Aorta (tissue), 5 donors: ENCODE measurements at places on chromosomes 7 and 10. TPM values are rescaled to one million over a fixed set of nuclear protein-coding genes. Genes with fewer than 3 reads are reported as not detected.

Gene HYAL4
- polyA plus RNA-seq, result not detected

Gene SPOCK2
- polyA plus RNA-seq, result 1.8 TPM

Gene CALY
- polyA plus RNA-seq, result not detected

Gene HMX3
- not detected for polyA plus RNA-seq

Gene EPHB6
- 125 TPM for polyA plus RNA-seq

Gene PRKAR1B
- 14.5 TPM for polyA plus RNA-seq

Gene POU6F2
- not detected for polyA plus RNA-seq

Gene PSMC2
- polyA plus RNA-seq, result 107 TPM

Gene ELN
- 1,097 TPM for polyA plus RNA-seq

Gene AGR2
- polyA plus RNA-seq, result 0.10 TPM

Gene SLC26A4
- polyA plus RNA-seq, result 2.9 TPM

Gene SCIN
- polyA plus RNA-seq, result 9.1 TPM

Gene ZNF485
- 0.88 TPM for polyA plus RNA-seq

Gene NAT16
- not detected for polyA plus RNA-seq

Gene TRAPPC14
- polyA plus RNA-seq, result 3.6 TPM

Gene RTKN2
- polyA plus RNA-seq, result 0.31 TPM

Gene ASB13
- 19.2 TPM for polyA plus RNA-seq

Gene CAMK1D
- polyA plus RNA-seq, result 4.4 TPM

Gene GBX1
- not detected for polyA plus RNA-seq

Gene FGL2
- polyA plus RNA-seq, result 104 TPM

Gene SRRT
- polyA plus RNA-seq, result 22.2 TPM

Gene GRID2IP
- 0.25 TPM for polyA plus RNA-seq

Gene UCN3
- not detected for polyA plus RNA-seq
